RWPE2 (cell line): ENCODE measurements at places on chromosomes 6 and 20.
A peak's percentile ranks its signal among the peaks of the same experiment; 100 is the strongest.

DNA sequence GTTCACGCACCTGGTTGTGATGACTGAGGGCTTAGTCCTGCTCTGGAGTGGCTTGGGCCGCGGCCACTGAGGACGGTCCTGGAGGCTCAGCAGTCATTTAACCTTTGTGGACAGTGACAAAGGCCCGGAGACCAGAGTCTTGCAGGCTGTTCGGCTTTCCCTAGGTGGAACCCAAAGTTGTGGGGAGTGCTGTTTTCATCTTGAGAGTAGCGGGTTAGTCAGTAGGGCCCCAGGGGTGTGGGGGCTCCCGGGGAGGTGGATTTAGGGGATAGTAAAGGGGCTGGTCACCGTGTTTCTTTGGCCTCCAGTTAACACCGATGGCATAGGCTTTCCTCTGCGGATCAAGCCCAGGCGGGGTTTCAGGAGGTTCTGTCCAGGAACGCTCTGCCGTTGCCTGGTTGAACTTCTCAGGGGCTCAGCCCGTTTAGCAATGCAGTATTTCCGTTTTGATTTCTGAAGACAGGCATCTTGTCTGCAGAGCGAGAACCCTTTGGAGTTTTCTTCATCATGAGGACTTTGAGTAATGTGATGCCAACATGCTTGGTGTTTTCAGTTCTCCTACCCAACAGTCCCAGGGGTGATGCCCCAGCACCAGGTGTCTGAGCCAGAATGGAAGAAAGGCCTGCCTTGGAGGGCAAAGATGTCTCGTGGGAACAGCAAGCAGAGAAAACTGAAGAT, 31.8 kb downstream of the ZNF831 start:
- peak; percentile 68 for DNase-seq

DNA sequence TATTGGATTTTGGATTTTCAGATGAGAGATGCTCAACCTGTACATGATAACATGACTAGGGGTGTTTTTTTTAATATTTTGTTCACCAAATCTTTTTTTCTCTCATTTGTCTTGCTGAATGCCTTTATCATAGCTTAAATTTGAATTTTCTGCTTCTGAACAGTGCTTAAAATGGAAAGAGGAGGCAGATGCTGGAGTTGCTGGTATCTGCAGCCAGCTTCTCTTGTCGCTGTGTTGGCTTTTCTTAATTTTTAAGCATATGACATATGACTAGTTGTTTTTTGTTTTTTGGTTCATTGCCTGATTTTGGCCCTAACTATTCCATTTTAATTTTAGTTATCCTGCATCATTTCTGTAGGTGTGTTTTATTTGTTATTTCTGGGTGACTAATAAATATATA, 196.1 kb downstream of the PLCB1 start:
- no peak for DNase-seq

- DNase-seq: no peak
Observed at GRCh38 chr20:62787321-62787720, 9.0 kb upstream of the MRGBP start.

GRCh38 chr20:60206259-60206658, 248.0 kb downstream of the CDH26 start:
- DNase-seq: peak; percentile 70

DNA sequence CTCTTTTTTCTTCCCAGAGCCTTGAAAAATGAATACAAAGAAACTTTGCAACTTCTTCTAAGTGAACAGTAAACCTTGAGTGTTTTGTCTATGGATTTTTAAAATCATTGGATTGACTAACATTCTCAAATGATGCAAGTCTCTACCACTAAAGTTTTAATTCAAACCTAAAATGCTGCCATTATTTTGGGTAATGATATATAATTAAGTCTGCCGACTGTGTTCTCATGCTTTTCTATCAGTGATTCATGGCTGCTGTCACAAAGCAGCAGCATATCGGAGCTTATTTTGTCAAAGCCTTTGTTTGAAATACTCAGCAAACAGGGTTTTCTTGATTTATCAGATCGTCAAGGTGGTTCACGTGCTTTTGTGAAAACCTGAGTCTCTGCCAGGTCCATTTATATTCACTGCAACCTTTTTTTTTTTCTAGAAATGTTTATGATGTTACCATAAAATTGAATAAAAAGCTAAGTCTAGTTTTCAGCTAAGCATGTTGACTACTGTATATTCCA, 96.3 kb downstream of the GJA1 start:
- no peak for DNase-seq

GRCh38 chr20:49415668-49416044, 66.8 kb downstream of the KCNB1 start:
- no peak for DNase-seq
